ENCODE measurements at places on chromosomes 1 and 21.
A peak's percentile ranks its signal among the peaks of the same experiment; 100 is the strongest.

DNA sequence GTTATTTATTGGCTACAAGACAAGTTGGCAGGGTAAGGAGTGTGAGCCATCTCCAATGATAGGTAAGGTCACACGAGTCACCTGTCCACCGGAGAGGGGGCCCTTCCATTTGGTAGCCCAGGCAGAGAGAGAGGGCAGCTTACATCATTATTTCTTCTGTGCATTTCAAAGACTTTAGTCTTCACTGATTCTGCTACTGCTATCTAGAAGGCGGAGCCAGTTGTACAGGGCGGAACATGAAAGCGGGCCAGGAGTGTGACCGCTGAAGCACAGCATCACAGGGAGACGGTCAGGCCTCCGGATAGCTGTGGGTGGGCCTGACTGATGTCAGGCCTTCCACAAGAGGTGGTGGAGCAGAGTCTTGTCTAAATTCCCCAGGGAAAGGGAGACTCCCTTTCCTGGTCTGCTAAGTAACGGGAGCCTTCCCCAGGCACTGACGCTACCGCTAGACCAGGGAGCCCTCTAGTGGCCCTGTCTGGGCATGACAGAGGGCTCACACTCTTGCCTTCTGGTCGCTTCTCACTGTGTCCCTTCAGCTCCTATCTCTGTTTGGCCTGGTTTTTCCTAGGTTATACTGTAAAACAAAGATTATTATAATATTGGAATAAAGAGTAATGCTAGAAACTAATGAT is 36.7 kb downstream of the ZNF695 start:
- no peak for DNase-seq

- no peak for DNase-seq
These were observed 3.2 kb downstream of the TMEM201 start for GRCh38 chr1:9591669-9592509.

DNA sequence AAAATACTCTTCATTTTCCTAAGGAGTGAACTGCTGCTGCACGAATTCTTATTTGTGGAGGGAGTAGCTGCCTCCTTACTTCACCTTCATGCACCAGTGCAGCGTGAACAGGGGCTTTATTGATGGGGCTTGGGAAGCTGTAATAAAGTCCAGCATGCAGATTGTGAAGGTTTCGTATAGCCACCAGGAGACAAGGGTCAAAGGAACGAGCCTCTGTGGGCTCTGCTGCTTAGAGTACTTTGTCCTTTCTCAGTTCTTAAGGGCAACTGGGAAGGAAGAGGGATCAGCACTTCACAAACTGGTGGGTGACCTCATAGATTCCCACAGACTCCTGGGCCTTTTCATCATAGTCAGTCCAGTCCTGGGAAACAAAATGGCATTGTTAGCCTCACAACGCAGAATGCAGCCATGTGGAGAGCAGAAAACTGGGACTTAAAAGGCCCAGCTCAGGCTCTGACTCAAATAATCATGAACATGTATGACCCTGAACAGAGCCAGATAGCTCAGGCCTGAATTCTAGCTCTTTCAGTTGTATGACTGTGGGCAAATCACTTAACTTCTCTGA is 6.0 kb downstream of the CZIB start:
- no peak for DNase-seq

DNA sequence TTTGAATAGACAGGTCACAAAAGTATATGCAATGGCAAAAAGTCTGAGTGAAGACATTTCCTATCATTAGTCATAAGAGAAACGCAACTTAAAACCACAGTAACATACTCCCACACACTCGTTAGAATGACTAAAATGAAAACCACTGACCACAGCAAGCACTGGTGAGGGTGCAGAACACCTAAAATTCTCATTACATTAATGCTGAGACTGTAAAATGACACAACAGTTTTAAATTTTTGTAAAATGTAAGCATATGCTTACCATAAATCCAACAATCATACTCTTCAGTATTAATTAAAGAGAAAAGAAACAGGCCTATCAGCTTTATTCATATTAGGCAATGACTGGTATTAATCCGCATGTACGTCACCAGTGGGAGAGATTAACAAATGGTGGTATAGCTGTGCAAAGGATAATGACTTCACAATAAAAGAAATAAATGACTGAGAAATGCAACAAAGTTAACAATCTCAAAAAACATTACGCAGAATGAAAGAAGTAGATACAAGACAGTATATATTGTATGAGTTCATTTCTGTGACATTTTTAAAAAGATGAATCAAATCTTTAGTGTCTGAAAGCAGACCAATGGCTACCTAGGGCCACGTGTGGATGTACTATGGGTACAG is 253.5 kb downstream of the AKT3 start:
- no peak for DNase-seq

- DNase-seq: no peak
These were observed 12.1 kb downstream of the FOXD2 start for GRCh38 chr1:47449822-47450552.

DNA sequence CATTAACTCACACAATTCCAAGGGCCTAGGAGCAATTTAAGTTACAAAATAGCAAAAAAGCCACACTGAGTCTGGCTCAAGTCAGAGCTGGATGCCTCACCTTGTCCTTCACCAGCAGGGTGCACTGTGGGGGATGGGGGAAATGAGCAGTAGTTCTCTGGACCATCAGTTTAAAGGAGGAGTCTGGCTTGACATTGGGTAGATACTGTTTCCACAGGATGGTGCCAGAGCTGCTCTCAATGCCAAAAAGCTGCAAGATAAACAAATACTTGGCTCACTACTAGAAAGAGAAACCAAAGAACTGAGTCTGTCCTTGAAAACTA is 18.8 kb downstream of the EMC1 start:
- DNase-seq: no peak

- peak; percentile 79 for DNase-seq
These were observed 995 bp downstream of the ID3 start for GRCh38 chr1:23558140-23558871.

DNA sequence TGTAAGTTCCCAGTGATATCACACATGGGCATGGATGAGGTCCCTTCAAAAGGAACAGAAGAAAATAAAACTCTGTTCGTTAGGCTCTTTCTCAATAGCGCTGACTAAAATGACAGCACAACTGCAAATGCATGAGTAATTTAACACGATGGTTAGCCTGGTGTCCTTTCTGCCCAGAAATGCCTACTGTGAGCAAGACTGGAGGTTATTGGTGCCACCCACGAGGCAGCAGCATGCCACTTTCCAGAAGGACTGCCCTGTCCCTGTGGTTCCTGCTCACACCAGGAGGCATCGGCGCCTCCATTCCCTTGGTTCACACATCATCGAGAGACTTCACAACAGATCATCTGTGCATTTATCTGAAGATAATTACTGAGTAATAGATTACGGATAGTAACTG is 26.2 kb downstream of the VPS26C start:
- no peak for DNase-seq

- no peak for DNase-seq
These were observed 24.3 kb upstream of the PLEKHG5 start for GRCh38 chr1:6515771-6516170.

DNA sequence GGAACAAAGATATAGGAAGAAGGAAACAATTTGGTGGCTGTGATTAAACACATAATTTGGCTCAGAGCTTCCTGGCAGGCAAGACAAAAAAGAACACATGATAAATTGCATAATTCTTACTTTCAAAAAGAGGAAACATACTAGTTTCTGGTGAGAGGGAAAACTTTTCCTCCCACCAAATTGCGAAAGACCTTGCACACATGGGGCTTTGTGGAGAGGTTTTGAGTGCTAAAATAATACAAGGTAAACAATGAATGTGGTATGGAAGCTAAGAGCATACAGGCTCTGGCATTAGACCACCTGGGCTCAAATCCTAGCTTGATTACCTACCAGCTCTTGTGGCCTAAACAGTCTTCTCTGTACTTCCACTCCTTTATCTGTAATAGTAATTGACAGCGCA is 140.2 kb upstream of the HOOK1 start:
- DNase-seq: no peak

GRCh38 chr1:239353536-239353935 is 32.8 kb upstream of the CHRM3 start:
- DNase-seq: no peak

DNA sequence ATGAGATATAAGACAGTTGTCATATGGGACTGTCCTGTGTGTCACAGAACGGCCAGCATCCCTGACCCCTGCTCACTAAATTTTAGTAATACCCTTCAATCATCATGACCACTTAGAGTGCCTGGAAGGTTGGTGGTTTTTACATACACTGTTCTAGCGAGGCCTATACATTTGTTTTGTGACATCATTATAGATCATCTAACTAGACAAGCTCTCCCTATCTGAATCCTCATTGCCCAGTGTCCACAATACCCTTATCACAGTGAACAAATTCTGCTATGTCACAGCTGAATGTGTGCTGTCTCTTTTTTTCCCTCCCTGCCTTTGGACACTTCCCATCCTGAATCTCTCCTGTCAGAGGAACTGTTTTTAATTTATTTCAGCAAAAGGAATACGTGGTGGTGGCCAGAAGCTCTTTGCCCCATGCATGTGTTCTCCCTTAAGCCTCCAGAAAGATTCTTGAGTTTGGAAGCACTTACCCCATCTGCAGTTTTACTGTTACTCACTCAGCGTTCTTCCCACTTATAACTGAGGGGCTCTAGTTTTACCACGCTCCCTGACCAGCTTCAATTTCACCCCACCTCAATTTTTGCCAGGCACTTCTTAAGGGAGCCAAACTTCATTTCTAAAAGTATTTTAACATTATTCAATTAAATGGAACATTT is 70.3 kb downstream of the OLFML2B start:
- DNase-seq: no peak

DNA sequence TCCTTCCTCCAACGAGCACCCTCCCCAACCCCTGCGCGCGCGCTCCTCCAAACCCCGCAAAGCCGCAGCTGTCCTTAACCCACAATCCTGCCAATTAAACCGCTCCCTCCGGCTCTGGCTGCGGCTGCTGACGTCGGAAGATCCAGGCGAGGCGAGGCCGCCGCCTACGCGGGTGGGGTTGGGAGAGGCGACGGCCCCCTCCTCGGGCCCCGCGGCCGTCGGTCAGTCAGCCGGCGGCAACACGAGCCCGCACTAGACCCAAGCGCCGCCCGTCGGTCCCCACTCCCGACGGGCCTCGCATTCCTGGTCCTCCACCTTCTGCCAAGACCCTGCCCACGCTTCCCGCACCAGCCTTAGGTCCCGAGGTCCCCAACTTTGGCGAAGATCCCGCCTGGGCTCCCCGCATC is 75.4 kb downstream of the VWA5B1 start:
- no peak for DNase-seq

DNA sequence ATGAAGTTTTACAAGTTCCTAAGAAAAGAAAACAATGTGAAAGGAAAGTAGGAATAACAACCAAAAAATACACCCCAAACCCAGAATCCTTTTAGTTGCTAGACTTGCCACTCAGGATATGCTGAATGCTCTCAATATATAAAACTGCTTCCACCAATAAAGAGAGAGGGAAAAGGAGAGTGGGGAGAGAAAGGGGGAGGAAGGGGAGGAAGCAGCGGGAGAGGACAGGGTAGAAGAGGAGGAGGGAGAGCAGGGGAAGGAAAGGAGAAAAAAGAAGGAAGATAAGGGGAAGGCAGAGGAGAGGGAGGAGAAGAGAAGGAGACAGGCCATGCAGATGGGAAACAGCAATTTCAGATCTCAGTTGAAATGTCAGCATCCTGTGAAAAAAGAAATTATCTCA is 198.4 kb downstream of the VAV3 start:
- DNase-seq: no peak

- no peak for DNase-seq
These were observed 201.7 kb downstream of the FGGY start for GRCh38 chr1:59498640-59499039.

DNA sequence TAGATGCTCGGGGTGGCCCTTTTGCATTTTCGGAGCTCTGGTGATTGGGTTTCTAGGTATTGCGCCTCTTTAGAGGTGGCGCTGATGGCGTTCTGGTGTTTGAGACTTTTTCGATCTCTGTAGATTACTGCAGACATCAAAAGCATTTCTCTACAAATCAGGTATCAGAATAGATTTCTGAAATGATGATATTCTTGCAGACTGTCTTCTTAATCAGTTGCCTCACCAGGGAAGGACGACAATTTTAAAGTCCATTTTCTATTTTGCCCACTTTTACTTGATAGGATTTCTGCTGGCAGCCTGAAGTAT is 65.2 kb upstream of the VAMP3 start:
- DNase-seq: no peak

- no peak for DNase-seq
These were observed 14.8 kb downstream of the ATP1B1 start for GRCh38 chr1:169121146-169121923.

DNA sequence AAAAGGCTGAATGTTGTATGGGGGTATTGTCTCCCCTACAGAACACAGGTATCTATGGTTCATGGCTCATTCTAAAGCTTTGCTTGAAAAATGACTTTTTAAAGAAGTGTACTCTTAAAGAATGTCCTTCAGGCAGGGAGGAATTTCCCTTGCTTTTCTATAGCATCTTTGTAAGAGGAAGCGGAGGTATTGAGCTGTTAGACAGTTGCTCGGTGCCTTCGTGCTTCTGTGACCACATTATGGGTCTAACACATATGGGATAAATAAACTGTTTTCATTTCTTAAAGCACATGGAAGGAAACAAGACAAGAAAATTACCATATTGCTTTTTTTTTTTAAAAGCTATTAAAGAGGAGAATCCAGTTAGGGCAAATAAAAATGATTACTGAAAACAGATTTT is 182.9 kb downstream of the NTNG1 start:
- no peak for DNase-seq

- DNase-seq: no peak
These were observed 116.8 kb upstream of the SMYD2 start for GRCh38 chr1:214164173-214164572.

DNA sequence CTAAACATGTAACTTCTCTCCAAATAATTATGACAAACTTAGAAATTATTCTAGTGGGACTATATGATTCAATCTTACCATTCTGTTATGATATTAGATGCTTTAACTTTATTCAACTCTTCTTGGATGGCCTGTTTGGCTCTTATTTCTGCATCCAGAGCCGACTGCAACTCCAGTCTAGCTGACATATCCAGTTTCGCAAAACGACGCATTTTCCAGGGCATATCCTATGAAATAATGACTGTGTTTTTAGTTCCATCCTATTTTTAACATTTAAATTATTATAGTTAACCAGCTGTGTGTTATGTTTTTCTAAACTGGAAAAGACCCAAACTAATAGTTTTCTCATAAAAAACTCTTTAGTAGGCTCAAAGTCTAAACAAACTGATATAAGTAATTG is 133.7 kb downstream of the COQ8A start:
- DNase-seq: no peak

- DNase-seq: no peak
These were observed 52.5 kb downstream of the RWDD3 start for GRCh38 chr1:95286479-95286878.

DNA sequence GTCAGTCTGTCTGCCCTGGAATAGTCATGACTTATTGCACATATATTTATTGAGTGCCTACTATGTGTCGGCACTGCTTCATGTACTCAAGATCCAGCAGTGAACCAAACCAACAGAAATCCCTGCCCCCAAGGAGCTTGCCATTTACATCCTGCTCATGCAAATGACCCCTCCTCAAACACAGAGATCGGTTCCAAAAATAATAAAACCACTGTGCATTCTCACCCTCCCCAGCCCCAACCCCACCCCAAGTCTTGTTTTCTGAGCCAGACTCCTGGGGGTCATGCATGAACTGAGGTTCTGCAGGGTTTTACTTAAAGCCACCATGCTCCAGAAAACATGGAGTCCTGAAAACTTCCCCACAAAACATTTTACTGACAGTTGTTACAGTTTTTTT is 61.9 kb downstream of the KIAA0040 start:
- no peak for DNase-seq

GRCh38 chr1:114079596-114080190 is 74.0 kb downstream of the SYT6 start:
- DNase-seq: no peak
